OCI-M1 (cell line): ENCODE measurements at places on chromosomes 11 and 22.

- DNase-seq, result no peak
Measured at GRCh38 chr11:45051621-45052020, 94.8 kb upstream of the PRDM11 start.

DNA sequence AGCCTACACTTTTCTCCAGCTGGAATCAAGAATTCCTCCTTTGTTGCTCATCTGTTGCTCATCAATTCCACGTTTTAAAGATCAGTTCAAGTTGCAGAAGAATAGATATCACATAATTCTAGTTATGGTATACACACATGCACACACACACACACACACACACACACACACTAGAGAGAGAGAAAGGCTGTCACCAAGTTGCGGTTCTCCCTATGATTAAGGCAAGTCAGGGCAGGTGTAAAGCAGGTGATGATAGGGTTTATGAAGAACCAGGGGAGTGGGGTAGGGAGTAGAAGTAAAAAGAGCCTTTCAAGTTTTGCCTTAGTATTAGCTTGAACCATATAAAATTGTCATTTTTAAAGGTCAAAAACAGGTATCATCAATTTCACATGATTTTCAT lies 31.7 kb upstream of the TMPRSS4 start:
- no peak for DNase-seq

DNA sequence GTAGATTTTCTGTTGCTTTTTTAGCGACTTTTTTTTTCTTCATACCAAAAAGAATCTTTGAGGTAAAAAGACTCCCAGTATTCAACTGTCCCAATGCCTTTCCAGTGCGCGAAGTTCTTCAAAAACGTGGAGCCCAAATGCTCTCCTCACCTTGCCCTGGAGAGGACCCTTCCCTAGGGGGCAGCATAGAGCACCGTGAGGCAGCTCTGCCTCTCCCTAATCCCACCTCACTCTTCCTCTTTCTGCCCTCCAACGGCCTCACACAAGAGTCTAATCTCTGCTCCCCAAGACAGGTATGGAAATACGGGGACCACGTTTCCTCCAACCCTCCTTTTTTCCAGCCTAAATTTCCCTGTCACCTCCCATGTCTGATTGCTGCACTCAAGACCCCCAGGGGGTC lies 117.5 kb upstream of the ALX4 start:
- peak; percentile 67 for DNase-seq

DNA sequence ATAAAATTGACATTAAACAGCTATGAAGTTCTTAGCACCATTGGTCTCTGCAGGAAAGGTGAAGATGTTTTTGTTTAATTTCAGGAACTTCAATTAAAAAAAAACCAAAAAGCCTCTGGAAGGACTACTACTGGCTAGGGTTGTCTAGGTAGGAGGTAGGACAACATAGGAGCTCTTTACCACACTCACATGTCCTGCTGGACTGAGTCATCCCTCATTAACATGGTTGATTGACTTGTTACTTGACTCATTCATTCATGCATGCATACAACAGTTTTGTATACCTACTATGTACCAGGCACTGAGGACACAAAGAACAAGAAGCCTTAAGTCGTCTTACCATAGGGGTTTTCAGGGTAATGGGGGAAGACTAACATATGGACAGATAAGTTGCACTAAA lies 216.9 kb upstream of the ARHGAP20 start:
- no peak for DNase-seq

GRCh38 chr11:72972496-72973128 lies 158.4 kb downstream of the ATG16L2 start:
- no peak for DNase-seq

GRCh38 chr22:25702571-25703167 lies 39.3 kb upstream of the MYO18B start:
- peak; percentile 26 for DNase-seq

- no peak for DNase-seq
Measured at GRCh38 chr22:37206841-37207821, 5.1 kb downstream of the SSTR3 start.

GRCh38 chr11:108788565-108789199 lies 123.8 kb downstream of the DDX10 start:
- DNase-seq, result peak; percentile 63

- no peak for DNase-seq
Measured at GRCh38 chr22:39207141-39208012, 37.4 kb downstream of the PDGFB start.

GRCh38 chr22:38623351-38623750 lies 32.8 kb downstream of the FAM227A start:
- no peak for DNase-seq

DNA sequence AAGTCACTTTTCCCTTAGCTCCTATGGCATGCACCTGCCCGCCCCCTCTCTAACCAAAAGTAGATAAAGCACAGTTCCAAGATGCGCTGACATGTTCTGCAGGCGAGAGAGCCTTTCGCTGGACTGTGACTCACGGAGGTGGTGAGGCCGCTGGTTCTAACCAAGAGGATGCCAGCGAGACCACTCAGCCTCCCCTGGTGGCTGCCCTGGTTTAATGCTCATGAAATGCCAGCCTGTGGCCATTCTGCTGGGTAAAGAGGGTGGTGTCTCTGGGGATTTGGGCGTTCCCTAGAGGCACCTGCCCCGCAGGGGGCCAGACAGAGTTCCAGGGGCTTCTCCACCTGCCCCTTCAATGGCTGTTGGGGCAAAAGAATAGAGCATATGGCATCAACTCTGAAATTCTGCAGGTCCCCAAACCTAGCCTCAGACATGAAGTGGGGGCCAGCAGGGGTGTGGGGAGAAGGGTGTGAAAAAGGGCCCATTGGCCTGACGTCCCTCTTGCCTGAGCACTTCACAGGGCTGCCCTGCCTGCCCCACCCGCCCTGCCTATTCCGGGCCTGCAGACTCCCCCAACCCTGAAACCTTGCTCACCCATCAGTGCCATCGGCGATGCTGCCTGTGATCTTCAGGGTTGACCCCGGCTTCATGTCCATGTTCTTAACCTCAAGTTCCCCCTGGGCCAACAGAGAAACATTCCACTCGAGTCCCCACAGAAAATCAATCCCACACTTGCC lies 8.5 kb downstream of the LGALS2 start:
- DNase-seq, result no peak

DNA sequence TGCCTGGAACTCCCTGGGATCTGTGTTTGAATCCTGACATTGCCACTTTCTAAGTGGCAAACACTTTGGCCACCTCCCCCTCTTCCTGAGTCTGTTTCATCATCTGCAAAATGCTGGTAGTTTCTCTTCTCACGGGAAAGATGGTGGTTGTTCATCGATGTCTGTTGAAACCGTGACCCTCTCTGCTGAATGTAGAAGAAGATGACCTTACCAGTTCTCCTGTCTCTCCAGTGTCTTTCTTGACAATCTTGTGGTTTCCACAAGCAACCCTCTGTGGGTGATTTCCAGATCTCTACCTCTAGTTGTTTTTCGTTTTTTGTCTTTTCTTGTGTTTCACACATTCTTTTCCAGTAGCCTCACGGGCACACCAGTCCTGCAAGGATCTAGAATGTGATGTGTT lies 27.5 kb downstream of the ZBTB16 start:
- no peak for DNase-seq

DNA sequence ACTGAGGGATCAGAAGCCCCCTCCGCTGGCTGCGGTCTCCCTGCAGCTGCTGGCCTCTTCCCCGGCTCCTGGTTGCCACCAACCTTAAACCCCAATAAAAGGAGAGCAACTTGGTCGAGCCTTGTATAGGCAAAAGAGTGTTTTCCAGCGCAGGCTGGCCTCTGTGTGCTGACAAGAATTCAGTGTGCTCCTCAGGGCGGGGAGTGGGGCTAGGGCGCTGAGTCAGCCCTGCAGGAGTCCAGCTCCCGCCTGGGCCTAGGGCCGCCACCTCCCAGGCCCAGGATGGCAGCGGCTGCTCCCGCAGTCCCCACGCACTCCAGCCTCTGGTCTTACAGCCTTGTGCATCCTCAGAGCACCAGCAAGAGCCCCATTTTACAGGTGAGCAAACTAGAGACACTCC lies at the start of gene SHISAL1:
Gene SHISAL1 (minus strand): TSS at position 186 of the 400 bp plus-strand sequence. CDS start 12,006 bp downstream, outside the sequence.
- no peak for DNase-seq
